ENCODE measurements at places on chromosomes 1 and 21.

- DNase-seq, result no peak
Observed at GRCh38 chr1:4324525-4324924, 329.9 kb upstream of the AJAP1 start.

GRCh38 chr1:209648931-209649776 lies 3.1 kb downstream of the LAMB3 start:
- DNase-seq, result peak; percentile 49

GRCh38 chr1:8600336-8600735 lies 217.1 kb downstream of the RERE start:
- DNase-seq, result no peak

GRCh38 chr1:55443175-55443915 lies 228.2 kb upstream of the USP24 start:
- DNase-seq, result no peak

GRCh38 chr1:9592510-9593075 lies 3.9 kb downstream of the TMEM201 start:
- DNase-seq, result no peak

- DNase-seq, result peak; percentile 41
Observed at GRCh38 chr1:184755226-184756065, 788 bp upstream of the EDEM3 start.

GRCh38 chr1:23118957-23119792 lies 49.5 kb downstream of the LUZP1 start:
- peak; percentile 82 for DNase-seq

GRCh38 chr1:59714219-59714618 lies 100.5 kb upstream of the HOOK1 start:
- DNase-seq, result no peak

DNA sequence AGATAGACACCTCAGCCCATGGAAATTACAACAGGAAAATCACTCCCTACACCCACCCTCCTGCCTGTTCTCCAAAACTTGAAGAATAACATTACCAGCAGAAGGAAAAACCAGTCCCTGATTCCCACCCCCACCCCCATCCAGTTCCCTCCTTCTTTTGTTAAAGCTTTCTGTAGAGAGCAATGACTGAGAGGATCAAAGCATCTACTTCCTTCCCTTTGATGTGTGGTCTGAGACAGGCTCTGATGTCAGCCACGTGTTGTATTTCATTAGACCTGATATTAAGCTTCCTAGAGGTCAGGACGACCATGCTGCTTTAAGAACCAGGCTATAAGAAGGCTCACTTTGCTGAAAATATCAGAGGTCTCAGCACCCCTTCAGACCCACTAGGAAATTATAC lies 73.9 kb upstream of the HAO2 start:
- DNase-seq, result peak; percentile 7

- no peak for DNase-seq
Observed at GRCh38 chr1:156425943-156426342, 56.9 kb downstream of the RHBG start.

DNA sequence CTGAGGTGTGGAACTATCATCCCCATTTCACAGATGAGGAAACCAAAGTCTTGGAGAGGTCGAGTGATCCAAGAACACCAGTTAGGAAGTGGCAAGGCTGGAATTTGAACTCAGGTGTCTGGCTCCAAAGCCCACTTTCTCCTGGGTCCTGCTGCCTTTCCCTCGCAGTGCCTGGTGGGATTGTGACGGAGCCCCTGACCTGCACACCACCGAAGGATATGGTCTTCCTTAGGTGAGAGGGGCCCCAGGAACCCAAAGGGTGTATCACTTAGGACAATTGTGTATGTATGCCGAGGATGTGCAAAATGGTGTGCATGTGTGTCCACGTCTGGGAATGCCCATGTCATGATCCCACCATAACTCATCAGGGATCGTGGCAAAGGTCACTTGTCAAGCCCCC lies 392.7 kb downstream of the MATN1 start:
- DNase-seq, result no peak

- DNase-seq, result no peak
Observed at GRCh38 chr1:184698016-184698415, 56.6 kb downstream of the EDEM3 start.

- no peak for DNase-seq
Observed at GRCh38 chr1:14968251-14968851, 185.2 kb upstream of the TMEM51 start.

GRCh38 chr1:1206376-1206965 lies at the start of gene TNFRSF18:
Gene TNFRSF18 (minus strand): TSS chr1:1206592. CDS start chr1:1206571, 21 bp downstream.
- peak; percentile 25 for DNase-seq

GRCh38 chr21:17783481-17784179 lies 35.5 kb downstream of the C21orf91 start:
- no peak for DNase-seq

DNA sequence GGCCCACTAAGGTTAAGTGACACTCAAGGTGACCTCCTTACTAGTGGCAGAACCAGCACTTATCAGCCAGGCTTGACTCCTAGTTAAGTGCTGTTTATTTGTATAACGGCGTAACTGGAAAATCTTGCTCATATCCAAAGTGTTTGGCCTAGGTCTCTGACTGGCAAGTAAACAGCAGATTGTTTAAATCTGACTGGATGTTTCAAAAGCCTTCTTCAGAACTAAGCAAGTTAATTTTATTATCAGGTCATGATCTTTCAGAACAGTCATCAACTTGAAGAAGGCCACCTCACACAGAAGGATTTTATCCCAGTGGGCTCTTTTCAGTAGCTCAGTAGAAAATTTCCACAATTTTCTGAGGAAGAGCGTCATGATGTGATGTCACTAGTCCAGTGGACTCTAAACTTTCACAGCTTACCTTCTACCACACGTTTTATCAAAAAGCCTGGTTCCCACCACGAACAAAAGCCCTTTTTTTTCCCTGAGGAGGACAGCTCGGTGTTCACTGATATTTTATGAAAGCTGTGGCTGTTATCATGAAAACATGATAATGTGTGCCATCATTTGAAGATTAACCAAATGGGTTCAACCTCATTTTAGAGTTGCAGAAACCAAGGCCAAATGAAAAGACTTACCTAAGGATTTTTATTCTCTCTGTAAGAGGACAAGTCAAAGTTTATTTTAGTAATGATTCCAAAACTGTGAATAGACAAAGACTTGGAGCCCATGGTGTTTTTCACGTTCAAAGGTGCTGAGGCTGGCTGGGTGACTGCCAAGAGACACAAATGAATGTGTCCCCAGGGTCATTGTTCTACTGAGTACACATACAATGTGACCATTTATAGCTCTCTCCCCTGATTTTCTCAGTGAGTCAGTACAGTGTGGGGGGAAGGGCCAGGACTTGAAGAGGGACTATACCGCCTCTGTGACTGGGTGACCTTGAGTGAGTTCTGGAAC lies 9.1 kb downstream of the SGIP1 start:
- no peak for DNase-seq

GRCh38 chr1:65148548-65149350 lies 746 bp downstream of the AK4 start:
- no peak for DNase-seq

DNA sequence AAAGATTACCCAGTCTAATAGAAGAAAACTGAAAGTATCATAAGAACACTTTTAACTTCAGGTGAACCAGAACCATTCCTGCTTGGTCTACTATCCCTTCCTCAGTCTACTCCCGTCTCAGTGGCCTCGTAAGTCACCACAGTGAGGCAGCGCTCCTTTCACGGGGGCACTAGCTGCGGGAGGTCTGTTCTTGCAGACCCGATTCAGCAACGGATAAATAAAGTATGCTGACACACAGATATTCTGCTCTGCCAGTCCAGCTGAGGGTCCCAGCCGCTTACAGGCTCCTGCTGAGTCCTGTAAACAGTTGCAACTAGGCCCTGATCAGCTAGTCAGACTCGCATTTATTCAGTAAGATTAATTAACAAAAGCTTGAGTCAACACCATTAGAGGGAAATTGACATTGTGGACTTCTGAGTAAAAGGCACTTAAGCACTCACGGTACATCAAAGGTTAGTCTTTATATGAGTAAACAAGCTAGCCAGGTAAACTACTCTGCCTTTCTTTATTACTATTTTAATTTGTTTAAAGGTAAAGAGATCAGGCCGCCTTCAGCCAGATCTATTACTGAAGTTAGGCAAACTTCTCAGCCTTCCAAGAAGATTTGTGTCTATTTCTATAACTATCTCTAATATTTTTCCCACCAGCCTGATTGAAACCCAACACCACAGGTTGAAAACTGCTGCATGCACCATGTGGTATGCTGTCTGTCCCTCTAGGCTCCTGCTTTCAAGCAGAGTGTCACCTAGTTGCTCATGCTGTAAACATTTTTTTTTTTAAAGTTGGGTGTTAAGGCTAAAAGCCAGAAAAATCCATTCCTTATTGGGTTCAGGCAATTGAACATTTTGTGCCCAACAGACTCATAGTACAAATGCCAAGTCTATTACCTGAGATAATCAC lies 87.7 kb downstream of the INTS7 start:
- no peak for DNase-seq

- DNase-seq, result no peak
Observed at GRCh38 chr1:222546548-222547259, 1.2 kb downstream of the HHIPL2 start.

DNA sequence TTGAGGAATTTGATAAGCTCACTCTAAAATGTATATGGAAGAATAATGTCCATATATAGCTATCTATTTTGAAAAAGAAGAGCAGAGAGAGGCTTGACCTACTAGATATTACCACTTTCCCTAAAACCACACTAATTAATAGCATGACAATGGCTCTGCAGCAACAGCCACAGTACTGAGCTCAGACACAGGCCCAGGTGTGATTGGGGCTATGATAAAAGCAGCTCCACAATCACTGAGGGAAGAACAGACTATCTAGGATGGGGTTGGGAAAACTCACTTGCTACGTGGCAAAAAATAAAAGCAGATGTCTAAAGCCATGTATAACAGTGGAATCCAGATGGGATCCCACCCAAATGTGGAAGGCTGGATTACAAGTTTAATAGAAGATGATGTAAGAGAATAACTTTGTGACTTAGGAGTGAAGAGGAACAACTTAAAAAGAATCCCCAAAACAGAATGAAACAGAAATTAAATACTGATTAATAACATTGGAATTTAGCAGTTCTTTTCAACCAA lies 80.8 kb upstream of the RAB4A start:
- no peak for DNase-seq

- no peak for DNase-seq
Observed at GRCh38 chr1:152517237-152517811, 3.0 kb downstream of the CRCT1 start.

DNA sequence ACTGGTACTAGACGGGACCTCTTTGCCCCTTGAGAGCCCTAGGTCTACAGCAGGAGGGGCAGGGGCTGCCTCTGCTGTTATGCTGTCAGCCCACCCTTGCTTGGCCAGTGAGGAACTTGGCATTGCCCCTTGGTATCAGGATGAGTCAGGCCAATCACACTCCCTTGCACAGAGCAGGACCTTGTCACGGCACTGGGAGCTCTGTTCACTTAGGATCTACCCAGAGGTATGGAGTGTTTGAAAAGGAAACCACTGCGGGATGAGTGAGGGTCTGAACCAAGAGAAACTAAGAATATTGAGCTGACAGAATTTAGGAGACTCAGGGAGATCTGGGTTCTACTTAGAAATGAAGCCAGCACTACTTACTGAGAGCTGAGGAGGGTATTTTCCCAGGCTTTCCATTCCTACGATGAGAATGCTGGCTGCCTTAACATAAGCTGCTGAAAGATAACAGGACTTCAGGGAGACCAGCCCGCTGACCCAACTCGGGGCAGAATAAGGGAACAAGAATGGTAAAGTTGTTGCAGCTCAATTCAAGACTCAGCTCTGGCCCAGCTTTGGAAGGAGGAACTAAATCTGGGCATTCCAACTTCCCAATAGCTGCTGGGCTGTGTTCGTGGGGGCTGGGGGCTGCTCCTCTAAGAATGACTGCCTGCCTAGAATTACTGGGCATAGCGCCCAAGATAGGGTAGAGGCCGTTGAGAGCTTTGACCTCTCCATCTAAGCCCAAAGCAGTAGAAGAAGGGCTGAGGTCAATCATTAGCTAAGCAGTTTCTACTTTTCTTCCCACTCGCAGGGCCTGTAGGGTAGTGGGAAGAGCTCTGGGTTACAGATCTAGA lies 1.5 kb downstream of the FABP3 start:
- DNase-seq, result no peak

DNA sequence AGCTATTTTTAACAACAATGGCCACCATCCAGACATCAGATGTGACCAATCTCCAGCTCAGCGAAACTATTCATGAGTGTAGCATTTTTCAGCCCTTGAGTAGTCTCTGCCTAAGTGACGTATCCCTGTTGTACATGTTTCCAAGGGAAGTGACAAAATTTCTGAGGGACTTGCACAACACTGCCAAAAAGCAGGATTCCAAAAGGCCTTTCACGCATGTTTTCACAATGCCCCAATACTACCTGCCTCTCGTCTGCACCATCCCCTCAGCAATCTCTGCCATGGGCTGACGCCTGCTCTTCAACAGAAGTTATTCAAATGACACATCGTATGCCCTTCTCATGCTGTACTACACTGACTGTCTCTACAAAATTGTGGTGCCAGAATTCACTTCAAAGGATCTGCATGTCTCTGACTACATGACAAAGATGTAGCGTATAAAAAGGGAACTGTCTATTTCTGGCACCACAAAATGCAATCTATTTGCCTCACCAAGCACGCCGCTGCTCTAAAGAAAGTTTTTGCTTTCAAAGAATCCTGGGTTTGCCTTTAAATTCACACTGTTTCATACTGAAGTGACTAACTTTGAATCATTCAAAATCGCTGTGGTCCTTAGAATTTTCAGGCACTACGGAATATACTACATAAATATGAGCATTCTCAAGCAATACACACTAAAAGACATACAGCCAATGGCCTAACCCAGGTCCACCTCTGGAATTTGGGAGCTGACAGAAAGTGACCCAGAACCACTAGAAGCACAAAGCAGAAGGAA lies 32.9 kb downstream of the JAK1 start:
- peak; percentile 59 for DNase-seq

GRCh38 chr21:43355266-43355924 lies 71.5 kb downstream of the SIK1 start:
- no peak for DNase-seq

DNA sequence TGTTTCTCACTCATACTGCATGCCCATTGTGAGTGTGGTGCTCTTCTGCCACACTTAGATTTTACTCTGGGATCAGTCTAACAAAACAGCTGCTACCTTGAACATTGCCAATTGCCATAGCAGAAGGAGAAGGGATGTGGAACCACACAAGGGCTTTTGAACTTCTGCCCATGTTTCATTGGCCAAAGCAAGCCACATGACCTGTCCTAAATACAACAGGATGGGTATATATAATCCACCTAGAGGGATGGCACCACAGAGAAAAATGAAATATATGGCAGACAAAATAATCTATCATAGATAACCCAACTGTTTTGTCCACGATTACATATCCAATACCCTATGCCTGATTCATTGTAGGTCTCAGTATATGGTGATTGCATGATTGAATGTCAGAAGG lies 26.3 kb downstream of the PDE4B start:
- no peak for DNase-seq

GRCh38 chr21:41032541-41032940 lies 135.4 kb upstream of the BACE2 start:
- DNase-seq, result no peak

GRCh38 chr1:3029481-3029961 lies 8.3 kb downstream of the ACTRT2 start:
- DNase-seq, result peak; percentile 4

DNA sequence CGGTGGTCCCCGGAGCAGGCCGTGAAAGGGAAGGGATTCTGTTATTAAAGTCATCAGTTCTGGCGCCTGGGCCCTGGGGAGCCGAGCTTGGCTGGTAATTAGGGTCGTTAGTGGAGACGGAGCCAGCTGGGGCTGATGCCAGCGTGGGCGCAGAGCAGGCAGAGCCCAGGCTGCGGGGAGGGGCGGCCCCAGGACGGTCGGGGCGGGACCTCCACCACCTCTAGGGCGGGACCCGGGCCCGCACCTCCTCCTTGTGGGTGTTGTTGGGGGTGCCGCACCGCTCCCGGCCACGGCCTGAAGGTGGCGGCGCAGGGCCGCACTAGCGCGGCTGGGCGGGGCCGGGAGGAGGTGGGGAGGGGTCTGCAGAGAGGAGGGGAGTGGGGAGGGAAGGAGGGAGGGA lies 470.6 kb downstream of the PTPRU start:
- no peak for DNase-seq

Measured in CD4-positive, alpha-beta T cell treated with Interleukin-4 for 1 hour (primary cell).